Spinal cord (tissue), 10 donors: ENCODE measurements at places on chromosomes 11 and 22. TPM values are rescaled to one million over a fixed set of nuclear protein-coding genes. Genes with fewer than 3 reads are reported as not detected.
A peak's percentile ranks its signal among the peaks of the same experiment; 100 is the strongest.

GRCh38 chr22:47419239-47419638 is 656.8 kb downstream of the TBC1D22A start:
- no peak for DNase-seq

DNA sequence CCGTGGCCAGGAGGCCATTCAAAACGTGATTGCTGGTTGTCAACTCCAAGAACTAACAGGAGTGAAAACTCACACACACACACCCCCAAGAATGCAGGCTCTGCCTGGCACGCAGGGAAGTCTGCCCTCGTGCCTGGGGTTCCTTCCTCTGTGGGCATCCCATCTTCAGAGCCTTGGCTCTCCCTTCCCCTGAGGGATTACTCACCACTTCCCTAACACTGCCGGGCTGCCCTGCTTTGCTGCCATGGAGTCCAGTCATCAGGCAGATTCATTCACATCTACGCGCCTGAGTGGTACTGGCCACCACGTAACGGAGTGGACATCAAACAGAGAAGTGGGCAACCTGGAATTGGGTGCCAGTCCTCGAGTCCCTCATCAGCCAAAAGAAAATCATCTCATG is 120.7 kb upstream of the TMEM45B start:
- no peak for DNase-seq

- DNase-seq, result no peak
These were observed 30.3 kb downstream of the CNTF start for GRCh38 chr11:58652726-58653280.

GRCh38 chr11:122633219-122633829 is 22.2 kb upstream of the UBASH3B start:
- DNase-seq, result peak; percentile 40

GRCh38 chr11:57513452-57513795 is 2.1 kb downstream of the SLC43A1 start:
- DNase-seq, result no peak

DNA sequence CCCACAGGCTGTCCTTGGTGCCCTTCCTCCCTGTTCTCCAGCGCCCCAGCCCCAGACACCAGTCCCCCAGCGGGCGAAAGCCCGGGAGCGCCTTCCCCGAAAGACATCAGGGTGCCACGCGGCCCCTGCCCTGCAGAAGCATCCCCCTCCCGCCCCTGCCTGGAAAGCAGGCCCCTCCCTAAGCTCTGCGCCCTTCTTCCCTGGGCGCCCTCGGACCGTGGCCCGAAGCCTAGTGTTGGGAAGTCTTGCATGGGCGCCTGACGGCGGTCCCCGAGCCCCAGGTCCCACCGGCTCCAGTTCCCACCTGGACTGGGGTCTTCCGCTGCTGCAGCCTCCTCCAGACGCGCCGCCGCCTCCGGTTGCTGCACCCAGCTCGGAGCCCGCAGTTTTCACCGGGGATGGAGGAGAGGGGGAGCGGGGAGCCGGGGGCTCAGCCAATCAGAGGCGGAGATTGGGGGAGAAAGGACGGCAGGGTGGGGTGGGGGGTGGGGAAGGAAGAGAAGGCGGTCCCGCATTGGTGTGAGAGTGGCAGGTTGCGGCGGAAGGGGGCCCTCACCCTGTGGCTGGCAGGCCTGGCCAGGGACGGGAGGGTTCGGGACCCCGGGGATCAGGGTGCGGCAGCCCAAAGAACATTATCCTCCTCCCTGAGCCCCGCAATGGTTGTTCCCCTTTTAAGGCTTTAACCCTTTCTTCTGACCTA is at the start of gene THY1:
TSS of gene THY1 (minus strand) at position 364 of the 700 bp plus-strand sequence. CDS start 2,267 bp downstream, outside the sequence.
- peak; percentile 59 for DNase-seq

- DNase-seq, result no peak
These were observed 13.3 kb upstream of the SH3BP1 start for GRCh38 chr22:37626144-37626543.

DNA sequence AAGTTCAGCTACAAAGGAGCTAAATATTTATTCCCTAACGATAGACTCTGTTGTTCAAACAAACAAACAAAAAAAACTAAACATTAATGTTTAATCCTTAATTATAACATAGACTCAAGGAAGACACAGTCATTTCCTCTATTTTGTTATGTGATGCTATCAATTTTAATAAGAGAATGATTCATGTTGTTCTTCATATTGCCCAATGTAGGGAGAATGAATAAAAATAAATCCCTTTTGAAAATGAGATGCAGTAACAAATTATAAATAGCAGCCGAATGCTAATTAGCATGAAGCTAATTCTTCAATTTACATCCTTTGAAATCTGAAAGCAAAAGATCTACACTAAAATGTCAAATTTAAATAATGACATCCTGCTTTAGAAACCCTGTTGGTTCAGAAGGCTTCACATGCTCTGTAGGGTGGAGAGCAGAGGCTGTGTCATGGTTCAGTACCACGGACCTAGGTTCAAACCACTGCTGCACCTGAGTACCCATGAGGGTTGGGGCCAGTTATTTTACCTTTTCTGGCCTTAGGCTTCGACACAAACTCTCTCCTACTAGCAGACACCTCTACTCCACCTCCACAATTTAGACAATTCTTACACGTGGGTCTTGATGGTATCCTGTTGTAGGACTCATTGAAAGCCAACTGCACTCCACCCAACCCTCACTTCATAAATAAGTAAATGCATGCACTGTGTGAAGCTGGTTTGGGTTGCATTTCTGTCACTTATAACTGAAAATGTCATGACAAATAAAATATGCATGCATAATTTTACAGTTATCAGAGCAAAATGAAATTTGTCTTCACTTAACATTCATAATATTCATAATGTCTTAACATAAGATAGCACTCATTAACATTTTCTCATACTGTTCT is 89.0 kb downstream of the RRAS2 start:
- DNase-seq, result no peak

DNA sequence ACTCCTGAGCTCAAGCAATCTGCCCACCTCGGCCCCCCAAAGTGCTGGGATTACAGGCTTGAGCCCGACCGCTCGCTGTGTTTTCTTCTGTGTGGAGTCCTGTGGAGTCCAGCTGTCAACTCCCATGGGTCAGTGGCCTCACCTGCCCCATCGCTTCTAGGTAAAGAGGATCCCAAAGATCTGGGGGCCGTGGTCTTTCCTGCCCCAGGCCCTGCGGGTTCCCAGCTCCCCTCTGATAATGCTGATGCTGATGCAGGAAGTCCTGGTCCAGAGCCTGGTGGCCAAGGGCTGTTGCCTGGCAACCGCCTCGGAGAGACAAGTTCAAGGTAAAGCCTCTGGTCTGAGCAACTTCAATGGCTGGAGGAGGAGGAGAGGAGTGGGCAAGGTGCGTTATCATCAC is 9.6 kb downstream of the SSTR3 start:
- DNase-seq, result peak; percentile 82

GRCh38 chr11:106091480-106092123 is 14.1 kb downstream of the AASDHPPT start:
- DNase-seq, result no peak

DNA sequence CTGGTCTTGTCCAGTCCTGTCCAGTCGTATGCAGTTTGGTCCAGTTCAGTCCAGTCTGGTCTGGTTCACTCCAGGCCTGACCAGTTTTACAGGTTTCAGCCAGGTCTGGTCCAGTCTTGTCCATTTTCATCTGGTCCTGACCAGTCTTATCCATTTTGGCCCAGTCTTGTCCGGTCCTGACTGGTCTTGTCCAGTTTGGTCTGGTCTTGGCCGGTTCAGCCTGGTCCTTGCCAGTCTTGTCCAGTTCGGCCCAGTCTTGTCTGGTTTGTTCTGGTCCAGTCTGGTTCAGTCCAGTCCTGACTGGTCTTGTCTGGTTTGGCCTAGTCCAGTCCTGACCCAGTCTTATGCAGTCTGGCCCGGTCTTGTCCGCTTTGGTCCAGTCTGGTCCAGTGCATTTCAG is 380.2 kb downstream of the OR4C45 start:
- no peak for DNase-seq

DNA sequence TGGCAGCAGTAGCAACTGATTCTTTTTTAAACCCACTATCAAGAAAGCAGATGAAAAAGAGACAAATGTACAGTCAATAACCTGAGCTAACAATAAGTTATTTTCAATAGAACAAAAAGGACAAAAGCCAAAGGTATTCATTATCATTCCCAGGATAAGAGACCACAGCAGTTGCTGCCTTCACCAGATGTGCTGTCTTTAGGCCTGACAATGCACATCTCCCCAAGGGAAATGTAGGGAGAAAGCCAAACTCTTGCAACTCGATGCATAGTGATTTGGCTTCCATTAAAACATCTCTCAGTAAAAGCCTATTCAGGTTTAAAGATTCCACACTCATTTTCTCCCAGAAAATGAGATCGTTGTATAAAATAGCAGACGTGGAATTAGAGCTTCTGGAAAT is 210.7 kb downstream of the METTL15 start:
- DNase-seq, result peak; percentile 4

- no peak for DNase-seq
These were observed 1651.5 kb downstream of the LRRC4C start for GRCh38 chr11:39807904-39808303.

GRCh38 chr22:36757668-36758211 is 18.2 kb downstream of the IFT27 start:
- no peak for DNase-seq

GRCh38 chr11:61532134-61533038 is 23.8 kb downstream of the LRRC10B start:
- DNase-seq, result no peak

APOA1 gene
- 9.1 TPM for total RNA-seq

SDHD gene
- 93.9 TPM for total RNA-seq

FGF3 gene
- total RNA-seq, result not detected

MB gene
- 0.50 TPM for total RNA-seq

PATE2 gene
- total RNA-seq, result 0.61 TPM
